ENCODE measurements at places on chromosomes 7 and 10.

GRCh38 chr7:13829231-13829630 is 160.2 kb downstream of the ETV1 start:
- no peak for DNase-seq

DNA sequence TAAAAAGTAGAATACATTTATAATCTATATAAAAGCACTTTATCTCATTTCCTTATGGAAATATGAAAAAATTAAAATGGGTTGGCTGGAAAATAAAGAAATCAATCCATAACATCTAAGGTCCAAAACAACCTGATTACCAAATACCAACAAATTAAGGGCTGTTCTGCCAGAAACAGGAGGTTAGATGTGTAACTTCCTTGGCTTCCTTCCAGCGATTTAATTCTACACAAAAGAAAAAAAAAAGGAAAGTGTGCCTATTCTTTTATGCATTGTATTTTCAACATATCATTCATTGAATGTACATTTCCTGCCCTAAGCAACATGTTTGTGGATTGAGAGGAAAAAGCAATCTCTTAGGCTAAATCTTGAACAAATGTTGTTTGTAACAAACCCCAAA is 36.2 kb upstream of the USP6NL start:
- no peak for DNase-seq

- no peak for DNase-seq
Observed at GRCh38 chr7:105228555-105228954, 160.2 kb downstream of the SRPK2 start.

DNA sequence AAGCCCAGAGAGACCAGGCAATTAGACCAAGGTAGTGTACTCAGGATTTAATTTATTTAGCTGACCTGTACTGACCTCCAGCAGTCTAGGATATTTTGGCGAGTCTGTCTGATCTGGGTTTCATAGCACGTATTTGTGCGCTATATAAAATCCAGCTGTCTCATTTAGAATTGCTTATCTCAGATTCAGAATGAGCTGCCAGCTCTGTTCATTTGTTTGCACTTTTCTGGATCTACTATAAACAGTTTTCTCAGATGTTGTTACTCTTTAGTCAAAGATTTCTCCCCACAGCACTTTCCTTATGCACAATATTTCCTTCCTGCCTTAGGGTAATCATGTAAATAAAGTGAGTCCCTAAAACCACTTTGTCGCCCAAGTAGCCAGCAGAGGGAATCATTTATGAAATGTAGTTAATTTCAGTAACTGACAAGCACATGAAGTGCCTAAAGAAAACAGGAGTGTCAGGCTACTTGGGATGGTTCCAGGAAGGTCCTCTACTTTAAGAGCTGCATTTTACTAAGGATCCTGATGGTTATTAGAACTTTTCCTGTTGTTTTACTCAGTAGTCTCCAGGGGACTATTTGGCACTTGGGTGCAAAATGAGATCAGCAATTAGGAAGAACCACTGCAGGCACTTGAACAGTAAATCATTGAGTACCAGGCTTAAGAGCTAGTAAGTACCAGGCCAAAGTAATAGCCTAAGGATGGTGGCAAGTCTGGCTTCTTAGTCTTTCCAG is 226.4 kb downstream of the TWIST1 start:
- no peak for DNase-seq

DNA sequence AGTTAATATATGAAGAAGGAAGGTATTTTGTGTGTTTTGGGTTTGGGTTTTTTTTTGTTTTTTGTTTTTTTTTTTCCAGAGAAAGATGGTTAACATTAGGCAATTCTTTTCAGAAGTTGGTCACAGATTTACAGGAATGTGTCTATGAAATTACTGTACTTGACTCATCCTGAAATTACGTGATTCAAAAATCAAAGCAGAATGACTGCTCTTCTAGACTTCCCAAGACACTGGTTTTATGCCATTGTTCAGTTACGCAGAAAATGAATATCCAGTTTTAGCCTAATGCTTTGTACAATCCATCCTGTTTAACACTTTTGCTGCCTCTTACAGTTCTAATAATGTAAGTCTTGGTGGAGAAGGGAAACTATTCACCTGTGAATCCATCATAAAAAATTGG is 39.7 kb upstream of the CELF2 start:
- DNase-seq, result peak; percentile 66

All from fibroblast of gingiva (primary cell).